AG04450 (cell line): ENCODE measurements at places on chromosomes 6 and 20.

DNA sequence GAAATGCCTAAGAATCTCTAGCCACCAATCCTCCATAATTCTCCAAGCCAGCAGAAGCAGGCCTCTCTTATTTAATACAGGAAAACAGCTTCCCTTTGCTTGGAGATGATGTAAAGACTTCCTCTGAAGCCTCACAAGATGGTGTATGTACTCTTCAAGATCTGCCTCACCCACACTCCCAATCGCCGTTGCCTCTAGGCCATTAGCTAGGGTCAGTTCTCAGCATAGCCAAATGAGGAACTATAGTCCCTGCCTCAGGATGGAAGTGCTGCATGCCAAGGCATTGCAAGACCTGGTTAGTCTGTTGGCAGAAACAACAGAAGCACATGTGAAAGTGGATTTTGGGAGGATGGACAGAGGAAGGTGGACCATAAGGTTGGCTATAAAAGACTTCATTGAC, 139.1 kb downstream of the SCML4 start:
- no peak for DNase-seq

GRCh38 chr6:116027801-116028200, 32.9 kb downstream of the FRK start:
- no peak for DNase-seq

DNA sequence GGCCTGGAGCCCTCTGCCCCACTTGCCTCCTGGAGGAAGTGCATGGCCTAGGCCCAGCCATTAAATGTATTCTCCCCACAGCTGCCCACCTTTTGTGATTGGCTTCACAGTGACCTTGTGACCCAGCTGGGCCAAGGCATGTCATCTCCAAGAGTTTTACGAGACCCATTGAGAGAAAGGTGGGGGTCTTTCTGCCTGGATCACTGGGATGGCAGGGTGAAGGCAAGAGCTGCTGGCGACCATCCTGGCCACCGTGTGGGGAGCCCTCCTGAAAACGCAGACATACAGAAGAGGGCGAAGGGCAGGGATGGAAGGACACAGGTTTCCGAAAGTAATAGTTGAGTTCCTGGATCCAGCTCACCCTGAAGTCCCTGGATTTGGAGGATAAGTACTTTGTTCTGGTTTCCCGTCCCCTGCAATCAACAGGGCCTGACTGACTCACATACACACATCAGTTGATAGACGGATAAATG, 12.3 kb upstream of the SPO11 start:
- DNase-seq = no peak

- DNase-seq = no peak
These were observed 49.7 kb upstream of the IFNGR1 start for GRCh38 chr6:137268911-137269310.

DNA sequence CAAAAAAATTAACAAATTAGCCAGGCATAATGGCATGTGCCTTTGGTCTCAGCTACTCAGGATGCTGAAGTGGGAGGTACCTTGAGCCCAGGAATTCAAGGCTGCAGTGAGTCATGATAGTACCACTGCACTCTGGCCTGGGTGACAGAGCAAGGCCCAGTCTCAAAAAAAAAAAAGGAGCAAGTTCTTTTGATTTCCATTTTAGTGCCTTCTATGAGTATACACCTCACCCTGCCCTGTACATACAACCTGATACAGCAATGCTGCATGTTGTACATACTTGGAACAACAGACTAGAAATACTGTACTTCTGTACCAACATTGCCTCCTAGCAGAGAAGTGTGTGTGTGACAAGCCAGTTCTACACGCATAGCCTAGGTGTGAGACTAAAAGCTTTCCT, 97.3 kb upstream of the CARMIL1 start:
- DNase-seq = no peak

GRCh38 chr6:21134356-21134755, 459.2 kb upstream of the SOX4 start:
- DNase-seq = no peak

- no peak for DNase-seq
These were observed 119.7 kb downstream of the RTN4IP1 start for GRCh38 chr6:106509420-106510089.

GRCh38 chr20:31666258-31667042, 28.7 kb downstream of the COX4I2 start:
- no peak for DNase-seq
